NCI-H526 (cell line): ENCODE measurements at places on chromosomes 7 and 10.

DNA sequence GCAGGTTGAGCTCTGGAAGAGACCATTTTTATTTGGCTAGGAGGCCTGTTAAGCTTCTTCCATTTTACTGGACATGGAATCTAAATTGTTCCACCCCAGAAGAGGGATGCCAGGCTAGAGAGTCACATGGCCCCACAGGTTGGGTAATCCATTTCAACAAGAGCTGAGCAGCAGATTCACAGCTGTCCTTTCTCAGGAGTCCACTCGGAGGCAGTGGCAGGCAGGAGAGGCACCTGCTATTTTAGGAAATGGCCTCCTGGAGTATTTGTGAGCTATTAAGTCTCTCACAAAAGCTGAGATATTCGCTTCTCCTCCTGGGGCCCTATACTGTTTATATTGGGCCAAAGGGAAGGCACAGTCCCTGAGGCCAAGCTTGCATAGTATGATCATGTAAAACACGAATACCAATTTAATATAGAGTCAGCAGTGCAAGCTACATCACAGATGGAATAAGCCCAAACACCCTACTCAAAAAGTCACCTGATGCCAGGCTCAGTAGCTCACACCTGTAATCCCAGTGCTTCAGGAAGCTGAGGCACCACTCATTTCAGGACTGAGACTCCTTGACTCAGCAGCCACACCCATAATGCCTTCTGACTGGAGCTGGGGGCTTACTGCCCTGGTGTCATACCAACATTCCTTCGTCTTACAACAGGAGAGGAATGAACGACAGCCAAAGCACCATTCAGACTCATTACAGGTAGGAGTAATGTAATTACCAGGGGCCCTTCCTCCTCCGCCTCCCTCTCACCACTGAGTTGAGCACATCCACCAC, 124.1 kb downstream of the LMBR1 start:
- DNase-seq, result no peak

- no peak for DNase-seq
Observed at GRCh38 chr7:63117-63480, 129.3 kb upstream of the FAM20C start.

- DNase-seq, result no peak
Observed at GRCh38 chr10:100192350-100192749, 6.5 kb upstream of the ERLIN1 start.

GRCh38 chr10:103534621-103535498, 41.4 kb downstream of the NEURL1 start:
- no peak for DNase-seq

DNA sequence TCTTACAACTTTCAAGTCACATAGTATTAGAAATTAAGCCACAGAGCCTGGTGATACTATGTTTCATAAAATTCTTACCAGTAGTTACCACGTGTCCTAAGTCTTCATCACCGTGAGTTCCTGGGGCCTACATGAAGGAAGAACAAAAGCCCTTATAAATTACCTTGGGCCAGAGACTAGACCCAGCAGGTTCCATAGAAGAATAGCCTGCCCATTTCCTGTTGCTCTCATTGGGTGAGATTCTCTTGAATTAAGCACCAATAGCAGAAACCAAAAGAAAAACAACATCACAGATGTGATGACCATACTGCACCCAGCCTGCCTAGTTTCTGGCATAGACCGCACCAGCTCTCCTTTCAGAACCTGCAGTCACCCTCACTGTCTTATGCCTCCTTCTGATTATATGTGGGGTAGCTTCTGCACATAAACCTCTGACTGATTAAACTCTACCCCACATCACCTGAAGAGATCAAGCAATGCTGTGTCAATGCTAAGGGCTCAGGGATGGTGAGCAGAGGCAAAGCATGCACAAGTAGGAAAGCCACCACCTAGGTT, 18.0 kb upstream of the SEM1 start:
- no peak for DNase-seq

DNA sequence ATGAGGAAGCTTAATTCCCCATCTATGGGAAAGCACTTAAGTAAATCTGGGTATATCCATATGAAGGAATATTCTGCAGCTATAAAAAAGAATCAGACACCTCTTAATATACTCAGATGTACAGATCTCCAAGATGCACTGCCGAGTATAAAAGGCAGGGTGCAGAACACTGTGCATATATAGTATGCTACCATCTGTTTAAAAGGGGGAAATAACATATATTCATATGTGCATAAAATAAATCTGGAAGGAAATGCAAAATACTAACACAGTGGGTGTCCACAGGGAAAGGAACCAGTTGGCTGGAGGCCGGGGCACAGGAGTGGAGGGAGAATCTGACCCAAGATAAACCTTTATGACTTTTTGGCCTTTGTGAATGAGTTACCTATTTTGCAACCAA, 201.4 kb downstream of the SFMBT2 start:
- no peak for DNase-seq

- no peak for DNase-seq
Observed at GRCh38 chr7:40883826-40884225, 749.0 kb downstream of the SUGCT start.

GRCh38 chr7:158321936-158322615, 265.5 kb downstream of the PTPRN2 start:
- no peak for DNase-seq

GRCh38 chr7:108257954-108258353, 127.8 kb upstream of the LAMB4 start:
- no peak for DNase-seq

DNA sequence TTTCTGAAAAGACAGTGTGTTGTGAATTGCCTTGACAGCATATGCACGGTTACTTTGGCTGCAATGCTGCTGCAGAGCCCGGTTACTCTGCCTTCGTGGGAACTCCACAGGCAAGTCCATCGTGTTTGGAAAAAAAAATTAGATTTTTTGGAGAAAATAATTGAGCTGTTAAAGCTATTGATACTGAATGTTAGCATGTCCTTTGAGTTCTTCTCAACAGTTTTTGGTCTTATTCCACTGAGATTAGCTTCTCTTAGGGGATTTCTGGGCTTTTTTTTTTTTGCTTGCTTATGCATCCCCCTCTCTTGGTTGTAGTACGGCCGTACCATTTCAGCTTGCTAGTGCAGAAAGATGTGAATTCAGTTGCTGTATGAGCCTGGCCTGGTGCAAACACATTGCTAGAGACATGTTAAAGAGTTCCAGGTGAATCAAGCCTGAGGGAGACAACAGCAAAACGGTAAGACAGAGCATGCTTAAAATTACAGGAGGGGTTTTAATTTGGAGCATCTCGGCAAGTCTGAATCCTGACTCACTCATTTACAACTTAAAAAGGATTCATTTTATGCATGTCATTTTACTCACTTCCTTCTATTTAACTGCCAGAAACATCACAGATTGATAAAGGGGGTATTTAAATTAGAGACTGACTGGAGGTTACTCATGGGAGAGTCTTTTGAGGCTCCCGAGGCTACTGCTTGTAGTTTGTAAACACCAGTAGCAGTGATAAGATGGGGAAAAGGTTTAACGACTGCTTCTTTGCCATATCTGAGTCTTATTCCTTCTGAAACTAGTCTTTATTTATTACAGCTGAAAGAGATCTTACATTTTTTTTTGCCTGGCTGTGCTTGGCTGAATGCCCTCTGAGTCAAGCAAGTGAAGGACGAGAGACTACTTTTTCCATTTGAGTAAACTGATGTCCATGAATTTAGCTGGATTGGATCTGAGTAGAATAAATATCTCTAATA, 113.7 kb downstream of the CDK14 start:
- peak; percentile 77 for DNase-seq

DNA sequence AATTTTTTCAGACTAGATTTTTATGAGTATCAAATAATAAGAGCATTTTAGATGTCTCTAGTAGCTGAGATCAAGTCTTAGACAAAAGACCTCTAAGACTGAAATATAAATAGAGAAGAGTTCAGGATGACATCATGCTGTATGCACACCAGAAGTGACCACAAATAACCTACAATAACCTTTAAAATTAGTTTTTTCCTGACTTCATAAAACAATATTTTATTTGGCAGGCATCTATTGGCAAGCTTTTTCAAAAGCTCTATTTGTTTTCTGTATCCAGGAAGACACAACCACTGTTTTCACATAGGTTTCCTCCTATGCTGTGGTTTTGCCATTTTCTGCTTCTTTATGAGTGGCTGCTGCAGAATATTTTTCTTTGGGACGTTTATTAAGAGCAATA, 359.1 kb downstream of the CRPPA start:
- DNase-seq, result no peak

GRCh38 chr10:117530791-117531190, 11.8 kb upstream of the EMX2 start:
- no peak for DNase-seq

DNA sequence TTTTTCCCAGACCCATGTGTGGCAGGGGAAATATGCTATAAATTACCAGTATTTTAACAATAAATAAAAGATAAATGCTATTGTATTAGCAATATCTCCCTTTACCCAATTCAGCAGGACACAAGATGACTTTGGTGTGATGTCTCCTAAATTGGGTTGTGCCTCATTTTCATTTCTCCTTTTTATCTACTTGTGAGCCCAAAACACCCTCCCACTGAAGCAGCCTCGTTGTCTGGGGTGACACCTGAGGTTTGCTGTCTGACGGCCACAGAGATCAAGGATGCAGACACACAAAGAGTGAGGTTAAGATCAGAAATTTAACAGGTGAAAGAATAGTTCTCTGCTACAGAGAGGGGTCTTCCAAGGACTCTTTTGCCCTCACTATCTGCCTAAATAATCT, 27.1 kb upstream of the CC2D2B start:
- DNase-seq, result no peak

DNA sequence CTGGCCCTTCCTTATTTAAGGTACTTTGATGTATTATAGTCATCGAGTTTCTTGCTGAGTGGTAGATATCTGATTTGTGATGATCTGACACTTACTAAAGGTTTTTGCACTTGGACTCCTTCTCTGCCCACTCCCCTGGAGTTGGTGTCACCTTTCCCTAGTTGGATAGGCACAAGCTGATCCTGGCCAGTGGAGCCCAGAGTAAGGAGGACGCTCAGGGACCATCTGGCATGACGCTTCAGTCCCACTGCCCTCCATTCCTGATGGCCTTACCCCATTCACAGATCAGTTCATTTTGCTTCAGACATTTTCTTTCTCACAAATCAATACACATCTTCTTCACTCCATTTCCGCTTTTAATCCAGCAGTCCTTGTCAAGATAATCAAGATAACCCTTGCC, 20.1 kb downstream of the ASB15 start:
- DNase-seq, result no peak

DNA sequence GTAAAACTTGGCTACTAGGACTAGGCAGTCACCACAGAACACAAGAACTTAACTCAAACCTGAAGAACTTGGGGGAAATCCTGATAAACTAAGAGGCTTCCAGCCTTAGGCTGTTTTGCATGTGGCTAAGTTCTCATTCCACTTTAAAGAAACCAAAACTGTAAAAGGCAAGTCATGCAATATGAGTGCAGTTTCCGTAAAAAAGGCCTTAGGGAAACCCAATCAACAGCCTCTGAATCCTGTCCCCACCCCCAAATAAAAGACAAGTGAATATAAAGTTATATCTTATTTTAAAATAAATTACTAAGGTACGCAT, 95.1 kb downstream of the USP6NL start:
- DNase-seq, result no peak

GRCh38 chr10:33993917-33994316, 659.5 kb upstream of the NRP1 start:
- no peak for DNase-seq

GRCh38 chr7:42262964-42263363, 26.0 kb upstream of the GLI3 start:
- DNase-seq, result no peak

DNA sequence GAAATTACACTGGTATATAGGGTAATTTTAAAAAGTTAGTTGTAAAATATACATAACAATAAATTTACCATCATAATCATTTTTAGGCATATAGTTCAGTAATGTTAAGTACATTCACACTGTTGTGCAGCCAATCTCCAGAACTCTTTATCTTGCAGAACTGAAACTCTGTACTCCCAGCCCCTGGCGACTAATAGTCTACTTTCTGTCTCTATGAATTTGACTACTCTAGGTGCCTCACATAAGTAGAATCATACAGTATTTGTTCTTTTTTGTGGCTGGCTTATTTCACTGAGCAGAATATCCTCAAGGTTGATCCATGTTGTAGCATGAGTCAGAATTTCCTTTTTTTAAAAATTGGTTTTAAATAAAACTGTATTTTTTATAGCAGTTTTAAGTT, 41.4 kb downstream of the NRF1 start:
- DNase-seq, result no peak

DNA sequence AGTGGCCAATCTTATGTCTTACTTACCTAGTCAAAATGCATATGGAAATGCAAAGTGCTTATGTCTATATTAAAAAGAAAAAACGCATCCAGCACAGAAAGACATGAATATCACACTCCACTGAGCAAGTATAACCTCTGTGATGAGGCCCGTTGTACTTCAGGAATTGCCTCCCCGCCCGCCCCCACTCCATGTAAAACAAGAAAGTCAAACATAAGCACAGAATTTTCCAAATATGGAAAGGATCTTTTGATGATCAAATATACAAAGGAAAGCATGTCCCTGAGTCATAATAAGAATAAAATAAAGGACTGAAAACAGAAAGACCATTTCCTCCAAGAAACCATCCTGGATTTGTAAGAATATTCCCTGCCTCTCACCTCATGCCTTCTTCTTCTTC, 229.1 kb downstream of the BAMBI start:
- DNase-seq, result no peak

- no peak for DNase-seq
Observed at GRCh38 chr10:34131152-34131551, 683.9 kb downstream of the PARD3 start.

- DNase-seq, result no peak
Observed at GRCh38 chr7:1617957-1618356, 48.1 kb upstream of the PSMG3 start.

- no peak for DNase-seq
Observed at GRCh38 chr7:156865493-156865892, 27.5 kb downstream of the LMBR1 start.

- DNase-seq, result no peak
Observed at GRCh38 chr10:8453587-8453986, 399.1 kb downstream of the GATA3 start.

DNA sequence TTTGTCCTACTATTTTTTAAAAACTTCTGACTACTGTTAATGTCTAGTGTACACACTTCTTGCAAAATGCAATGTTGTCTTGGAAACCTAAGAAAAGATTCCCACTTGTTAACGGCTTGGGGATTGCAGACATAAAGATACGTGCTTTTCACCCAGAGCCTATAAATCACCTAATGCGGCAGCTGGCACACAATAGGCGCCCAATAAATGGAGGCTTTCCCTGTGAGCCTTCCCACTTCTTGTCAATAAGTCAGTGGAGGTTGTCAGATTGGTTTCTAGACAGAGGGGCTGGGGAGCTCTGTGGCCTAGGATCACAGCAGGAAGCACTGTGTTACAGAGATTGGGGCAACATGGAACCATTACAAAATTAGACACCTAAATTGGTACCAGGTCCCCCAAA, 74.7 kb downstream of the VSTM4 start:
- DNase-seq, result no peak

- no peak for DNase-seq
Observed at GRCh38 chr7:2471396-2471795, 4.8 kb downstream of the GRIFIN start.

DNA sequence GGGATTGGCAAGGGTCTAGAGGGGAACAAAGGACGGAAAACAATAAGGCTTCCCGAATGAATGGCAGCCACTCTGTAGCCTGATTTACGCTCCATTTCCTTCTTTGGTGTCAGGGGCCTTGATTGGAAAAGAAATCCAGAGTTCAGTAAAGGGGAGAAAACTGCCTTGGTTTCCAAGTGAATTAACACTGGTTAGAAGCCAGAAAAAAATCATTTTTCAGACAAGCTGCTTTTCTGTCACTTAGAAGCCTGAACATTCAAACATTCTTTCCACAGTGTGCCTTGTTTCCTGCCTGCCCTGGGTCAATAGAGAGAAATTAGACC, 283 bp upstream of the TRDMT1 start:
- no peak for DNase-seq

- DNase-seq, result no peak
Observed at GRCh38 chr7:85464042-85464651, 277.3 kb upstream of the SEMA3D start.
